ENCODE measurements at places on chromosomes 2 and 18.
A peak's percentile ranks its signal among the peaks of the same experiment; 100 is the strongest.

GRCh38 chr18:47160256-47160655 is 10.0 kb upstream of the HDHD2 start:
- DNase-seq, result no peak

- DNase-seq, result no peak
These were observed 34.8 kb downstream of the GPATCH11 start for GRCh38 chr2:37119157-37119556.

DNA sequence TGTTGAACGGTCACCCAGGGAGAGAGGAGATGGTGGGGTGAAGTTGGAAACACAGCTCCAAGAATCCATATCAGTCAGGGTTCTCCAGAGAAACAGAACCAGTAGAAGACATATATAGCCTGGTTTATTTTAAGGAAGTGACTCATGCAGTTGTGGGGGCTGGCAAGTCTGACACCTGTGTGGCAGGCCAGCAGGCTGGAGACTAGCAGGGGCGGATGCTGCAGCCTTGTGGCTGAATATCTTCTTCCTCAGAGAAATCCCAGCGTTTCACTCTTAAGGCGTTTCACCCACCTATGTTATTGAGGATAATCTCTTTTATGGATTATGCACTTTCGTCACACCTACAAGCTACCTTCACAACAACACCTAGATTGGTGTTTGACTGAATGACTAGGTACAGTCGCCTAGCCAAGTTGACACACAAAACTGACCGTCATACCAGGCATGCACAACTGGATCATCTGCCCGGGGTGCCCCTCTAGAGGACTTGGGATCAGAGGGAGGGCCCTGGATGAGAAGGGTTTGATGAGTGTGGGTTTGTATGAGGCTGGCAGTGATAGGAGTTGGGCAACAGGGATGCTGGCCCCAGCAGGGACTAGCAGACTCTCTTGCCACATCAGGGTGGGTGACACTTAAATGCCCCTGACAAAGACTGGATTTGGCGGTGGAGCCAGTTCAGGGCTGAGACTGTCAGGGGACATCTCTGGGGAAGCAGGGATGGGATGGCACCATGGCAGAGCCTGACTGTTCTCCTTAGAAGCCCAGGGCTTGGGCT is 23.4 kb downstream of the MROH2A start:
- DNase-seq, result peak; percentile 44

GRCh38 chr2:218406949-218407618 is 7.4 kb downstream of the CTDSP1 start:
- DNase-seq, result no peak

- no peak for DNase-seq
These were observed 18.0 kb upstream of the YWHAQ start for GRCh38 chr2:9648821-9649220.

All from islet precursor cell (in vitro differentiated cells).